ENCODE measurements at places on chromosomes 6 and 20.

GRCh38 chr6:55654445-55654844 is 75.5 kb upstream of the HMGCLL1 start:
- DNase-seq: no peak

- DNase-seq: peak; percentile 66
These were observed 2.1 kb upstream of the ESR1 start for GRCh38 chr6:151805286-151805840.

GRCh38 chr6:33675968-33676367 is 35.5 kb downstream of the UQCC2 start:
- DNase-seq: no peak

GRCh38 chr20:7038029-7038428 is 270.5 kb downstream of the BMP2 start:
- no peak for DNase-seq

GRCh38 chr6:51608932-51609331 is 478.5 kb downstream of the PKHD1 start:
- no peak for DNase-seq

- DNase-seq: no peak
These were observed 13.5 kb downstream of the KCNK17 start for GRCh38 chr6:39300739-39301138.

GRCh38 chr6:20833881-20834515 is 299.7 kb downstream of the CDKAL1 start:
- no peak for DNase-seq

All from uterus (tissue), 4 donors.